Hematopoietic multipotent progenitor cell (in vitro differentiated cells): ENCODE measurements at places on chromosomes 13 and 19.

DNA sequence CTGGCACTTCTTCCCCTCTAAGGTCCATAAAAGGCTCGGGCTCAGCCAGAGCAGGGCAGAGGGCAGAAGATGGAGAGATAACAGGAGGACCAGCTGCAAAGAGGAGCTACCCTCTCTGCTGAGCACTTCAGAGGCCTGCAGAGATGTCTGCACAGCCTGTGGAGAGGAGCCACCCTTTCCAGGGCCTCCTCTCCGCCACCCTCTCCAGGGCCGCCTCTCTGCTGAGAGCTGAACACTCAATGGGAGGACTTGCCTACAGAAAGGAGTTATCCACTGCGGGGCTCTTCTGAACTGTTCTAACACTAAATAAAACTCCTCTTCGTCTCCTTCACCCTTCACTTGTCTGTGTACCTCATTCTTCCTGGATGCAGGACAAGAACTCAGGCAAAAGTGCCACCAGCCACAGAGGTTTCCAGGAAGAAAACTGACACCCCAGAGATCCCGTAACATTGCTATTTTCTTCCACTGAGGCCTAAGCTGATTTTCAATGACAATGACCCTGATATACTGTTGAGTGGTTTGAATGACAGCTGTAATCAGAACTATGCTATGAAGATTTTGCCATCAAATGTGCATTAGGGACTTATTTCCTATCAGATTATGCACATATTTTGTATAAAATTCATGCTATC, 16.2 kb upstream of the TSC22D1 start:
- no peak for DNase-seq

DNA sequence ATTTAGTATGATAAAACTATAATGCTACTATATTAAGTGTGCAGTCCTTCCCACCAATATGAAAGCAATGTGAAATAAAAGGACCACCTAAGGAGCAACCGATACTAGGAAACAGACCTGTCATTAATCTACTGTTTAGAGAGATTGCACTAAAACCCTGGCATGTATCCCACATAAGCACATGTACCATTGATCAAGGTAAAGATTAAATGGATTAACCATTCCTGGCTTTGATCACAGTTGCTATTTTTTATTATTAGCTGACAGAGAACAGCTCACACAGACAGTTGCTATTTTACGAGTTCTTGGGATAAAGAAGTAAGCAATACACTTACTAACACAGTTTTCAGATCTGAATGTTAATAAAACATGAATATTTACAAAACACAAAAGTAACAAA, 57.7 kb upstream of the ZDHHC20 start:
- DNase-seq = no peak

GRCh38 chr13:44388427-44389059, 14.9 kb downstream of the SERP2 start:
- DNase-seq = no peak

- DNase-seq = no peak
These were observed 82.4 kb upstream of the IRS2 start for GRCh38 chr13:109868578-109869311.

GRCh38 chr19:3398114-3398899, 31.9 kb downstream of the NFIC start:
- no peak for DNase-seq

DNA sequence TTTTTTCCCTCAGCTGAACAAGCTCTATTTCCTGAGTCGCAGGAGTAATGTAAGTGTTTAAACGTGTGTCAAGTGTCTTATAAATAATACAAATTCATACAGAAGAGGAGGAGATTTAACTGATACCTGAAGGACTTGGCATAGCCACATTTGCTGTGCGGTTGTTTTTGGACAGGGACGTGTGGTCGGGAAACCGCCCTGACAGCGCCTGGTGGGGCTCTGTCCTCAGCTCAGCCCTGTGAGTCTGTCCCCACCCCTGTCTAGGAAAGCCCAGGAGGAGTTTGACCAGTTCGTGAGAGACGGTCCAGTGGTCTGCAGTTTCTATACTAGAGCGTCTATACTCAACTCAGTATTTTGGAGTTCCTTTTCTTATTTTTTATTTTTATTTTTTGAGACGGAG, 16.7 kb downstream of the ZIC2 start:
- no peak for DNase-seq

- DNase-seq = no peak
These were observed 13.3 kb downstream of the SLC27A5 start for GRCh38 chr19:58498316-58499020.

DNA sequence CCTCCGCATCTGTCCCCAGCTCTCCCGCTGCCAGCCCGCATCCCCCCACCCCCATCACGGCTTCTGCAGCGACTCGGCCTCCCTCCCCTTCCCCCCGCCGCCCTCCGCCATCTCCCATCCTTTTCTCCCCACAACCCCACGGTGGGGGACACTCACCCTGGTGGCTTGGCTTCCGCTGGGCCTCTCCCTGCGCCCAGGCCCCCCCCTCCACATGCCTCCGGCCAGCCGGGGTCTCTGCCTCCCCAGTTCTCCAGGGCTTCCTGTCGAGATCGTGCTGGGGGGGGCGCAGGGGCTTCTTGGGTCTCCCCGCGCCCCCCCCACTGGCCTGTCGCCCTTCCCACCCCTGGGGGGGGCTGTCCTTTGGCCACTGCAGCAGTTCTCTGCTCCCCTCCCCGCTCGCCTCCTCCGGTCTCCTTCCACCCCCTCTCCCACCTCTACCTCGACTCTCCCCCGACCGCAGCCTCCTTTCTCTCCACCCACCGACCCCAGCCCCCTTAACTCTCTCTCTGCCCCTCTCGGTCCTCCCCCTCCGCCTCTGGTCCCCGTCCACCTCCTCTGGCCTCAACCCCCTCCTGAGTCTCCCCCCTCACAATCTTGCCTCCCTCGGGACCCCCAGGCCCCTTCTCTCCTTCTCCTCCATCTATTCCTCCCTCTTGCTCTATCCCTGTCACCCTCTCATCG, 17.1 kb downstream of the LRRC4B start:
- no peak for DNase-seq

DNA sequence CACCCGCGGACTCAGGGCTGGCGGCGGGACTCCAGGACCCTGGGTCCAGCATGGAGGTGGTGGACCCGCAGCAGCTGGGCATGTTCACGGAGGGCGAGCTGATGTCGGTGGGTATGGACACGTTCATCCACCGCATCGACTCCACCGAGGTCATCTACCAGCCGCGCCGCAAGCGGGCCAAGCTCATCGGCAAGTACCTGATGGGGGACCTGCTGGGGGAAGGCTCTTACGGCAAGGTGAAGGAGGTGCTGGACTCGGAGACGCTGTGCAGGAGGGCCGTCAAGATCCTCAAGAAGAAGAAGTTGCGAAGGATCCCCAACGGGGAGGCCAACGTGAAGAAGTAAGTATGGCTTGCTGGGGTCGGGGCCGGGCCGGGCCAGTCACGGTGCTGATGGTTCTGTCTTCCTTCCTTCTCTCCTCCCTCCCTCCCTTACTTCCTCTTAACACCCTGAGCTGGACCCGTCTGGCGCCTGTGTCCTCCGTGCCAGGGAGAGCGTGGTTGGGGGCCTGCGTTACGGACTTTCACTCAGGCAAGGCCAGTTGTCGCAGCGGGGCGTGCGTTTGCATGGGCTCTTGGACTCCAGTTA, 1.4 kb downstream of the STK11 start:
- DNase-seq = no peak

DNA sequence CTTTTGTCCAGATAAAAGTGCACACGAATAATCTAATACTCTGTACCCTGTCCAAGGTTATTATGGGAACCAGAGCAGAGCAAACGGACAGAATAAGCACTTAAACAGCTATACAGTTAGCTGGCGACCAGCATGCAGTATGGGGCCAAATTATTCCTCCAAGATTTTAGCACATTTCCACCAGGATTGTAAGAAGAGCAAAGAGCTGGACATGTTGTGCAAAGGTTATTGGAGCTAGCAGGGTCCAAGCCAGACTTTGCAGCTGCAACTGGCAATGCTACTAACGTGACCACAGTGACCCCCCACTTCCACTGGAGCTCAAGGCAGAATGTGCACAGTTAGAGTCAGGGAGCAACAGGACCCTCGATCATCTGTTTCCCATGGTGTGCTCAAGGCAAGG, 89.9 kb downstream of the COL4A1 start:
- DNase-seq = no peak

- DNase-seq = no peak
These were observed 76.2 kb upstream of the MTIF3 start for GRCh38 chr13:27526516-27526915.

DNA sequence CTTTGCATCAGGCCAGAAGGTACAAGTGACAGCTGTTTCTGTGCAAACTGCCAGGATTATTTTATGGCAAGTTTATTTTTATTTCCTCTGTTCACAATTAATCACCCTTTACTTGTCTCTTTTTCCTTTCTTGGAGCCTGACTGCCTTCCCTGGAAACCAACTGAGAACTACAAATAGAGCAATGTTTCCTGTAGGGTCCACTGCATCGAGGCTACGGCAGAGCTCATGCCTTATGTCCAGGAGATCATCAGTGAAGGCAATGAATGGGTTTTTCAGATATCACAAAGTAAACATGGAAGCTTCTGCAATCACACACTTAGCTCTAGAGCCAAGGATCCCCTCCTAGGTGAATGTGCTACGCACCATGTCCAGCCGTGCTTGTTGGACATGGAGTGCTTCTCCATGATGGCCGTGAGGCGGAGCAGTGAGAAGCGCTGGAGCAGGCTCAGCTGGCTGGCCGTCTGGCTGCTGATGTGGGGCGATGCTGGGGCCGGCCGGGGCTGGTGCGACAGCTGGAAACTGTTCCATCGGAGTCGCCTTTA, 110.9 kb downstream of the KL start:
- no peak for DNase-seq

GRCh38 chr19:11673608-11674041, 65.1 kb downstream of the ZNF823 start:
- DNase-seq = no peak

DNA sequence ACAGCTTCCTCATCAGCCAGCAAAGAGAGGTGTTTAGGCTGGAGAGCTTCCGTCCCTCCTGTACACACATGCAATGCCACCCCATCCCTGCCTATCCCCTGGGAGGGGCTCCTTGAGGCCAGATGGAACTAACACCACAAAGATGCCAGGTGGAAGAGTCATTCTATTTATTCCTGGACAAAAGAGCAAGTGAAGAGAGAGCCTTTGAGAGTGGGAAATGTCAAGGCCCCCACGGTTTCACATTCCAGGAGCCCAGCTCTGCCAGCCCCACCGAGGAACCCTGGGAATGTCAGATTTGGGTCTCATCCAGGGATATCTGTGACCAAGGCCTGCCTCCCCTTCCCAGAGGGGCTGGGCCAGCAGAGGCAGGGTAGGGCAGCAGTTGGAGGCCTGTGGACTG, 30.8 kb upstream of the IGFL1 start:
- no peak for DNase-seq
